ENCODE measurements at places on chromosomes 12 and 14. TPM values are rescaled to one million over a fixed set of nuclear protein-coding genes. Genes with fewer than 3 reads are reported as not detected.
A peak's percentile ranks its signal among the peaks of the same experiment; 100 is the strongest.

PYGL gene
- total RNA-seq, result 70.4 TPM

DNA sequence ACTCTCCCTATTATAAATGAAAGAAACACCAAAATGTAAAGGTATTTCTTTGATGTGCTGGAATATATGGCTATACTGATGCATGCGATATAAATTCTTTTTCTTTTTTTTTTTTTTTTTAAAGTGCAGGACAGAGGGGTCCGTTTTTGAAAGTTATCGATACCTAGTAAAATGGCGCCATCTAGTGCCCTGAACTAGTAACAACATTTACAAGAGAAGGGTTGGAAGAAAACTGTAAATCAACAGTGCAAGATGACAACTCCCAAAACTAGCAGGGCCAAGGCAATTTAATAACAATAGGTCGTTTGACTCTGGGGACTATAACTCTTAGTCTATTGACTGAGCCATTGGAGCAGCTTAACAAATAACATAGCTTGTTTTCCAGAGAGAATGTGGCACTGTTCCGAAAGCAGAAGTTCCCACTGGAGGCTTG, 137.7 kb downstream of the SPTSSA start:
- DNase-seq, result peak; percentile 26

DNA sequence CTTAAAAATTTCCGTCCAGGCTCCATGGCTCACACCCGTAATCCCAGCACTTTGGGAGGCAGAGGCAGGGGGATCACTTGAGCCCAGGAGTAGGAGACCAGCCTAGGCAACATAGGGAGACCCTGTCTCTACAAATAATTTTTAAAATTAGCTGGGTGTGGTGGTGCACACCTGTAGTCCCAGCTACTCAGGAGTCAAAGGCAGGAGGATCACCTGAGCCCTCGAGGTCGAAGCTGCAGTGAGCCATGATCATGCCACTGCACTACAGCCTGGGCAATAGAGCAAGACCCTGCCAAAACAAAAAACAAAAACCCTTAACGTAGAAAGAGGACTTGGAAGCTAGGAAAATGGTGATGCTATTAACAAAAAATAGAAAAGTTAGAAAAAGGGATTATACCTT, 2.0 kb upstream of the HECTD1 start:
- DNase-seq, result no peak

DNA sequence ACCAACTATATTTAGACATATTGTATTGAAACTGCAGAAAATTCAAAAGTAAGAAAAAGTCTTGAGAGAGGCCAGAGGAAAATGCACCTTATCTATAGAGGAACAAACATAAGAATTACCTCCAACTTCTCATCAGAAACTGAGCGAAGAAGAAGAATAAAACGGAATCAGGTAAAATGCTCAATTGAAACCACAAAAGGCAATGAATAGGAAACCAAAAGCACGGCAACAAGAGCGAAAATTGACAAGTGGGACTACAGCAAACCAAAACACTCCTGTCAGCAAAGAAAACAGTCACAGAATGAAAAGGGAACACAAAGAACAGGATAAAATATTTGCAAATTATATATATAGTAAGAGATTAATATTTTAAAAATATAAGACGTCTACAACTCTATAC, 61.9 kb upstream of the PARP11 start:
- DNase-seq, result no peak

DNA sequence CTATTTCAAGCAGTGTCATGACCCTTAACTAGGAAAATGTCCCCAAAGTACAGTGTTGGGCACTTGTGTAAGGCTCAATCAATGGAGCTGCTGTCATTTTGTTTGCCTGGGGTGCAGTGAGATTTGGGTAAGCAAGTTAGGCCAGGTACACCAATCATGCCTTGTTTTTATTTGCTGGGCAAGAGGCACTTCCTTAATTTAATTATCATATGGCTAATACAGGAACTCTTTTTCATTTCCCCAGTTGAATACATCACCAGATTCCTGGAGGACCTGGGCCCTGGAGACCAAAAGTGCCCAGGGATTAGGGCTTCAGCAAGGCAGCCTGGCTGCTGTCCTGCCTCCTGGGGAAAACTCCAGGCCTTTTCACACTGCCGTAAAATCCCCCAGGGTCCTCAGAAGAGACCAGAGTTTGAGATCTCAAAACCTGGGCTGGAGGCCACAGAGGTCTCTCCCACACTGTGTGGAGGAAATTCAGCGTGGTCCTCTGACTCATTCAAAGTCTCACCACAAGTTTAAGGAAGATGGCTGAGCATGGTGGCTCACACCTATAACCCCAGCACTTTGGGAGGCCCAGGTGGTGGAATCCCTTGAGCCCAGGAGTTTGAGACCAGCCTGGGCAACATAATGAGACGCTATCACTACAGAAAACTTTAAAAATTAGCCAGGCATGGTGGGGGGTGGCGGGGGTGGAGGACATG, 28.4 kb upstream of the FOXN3 start:
- peak; percentile 33 for DNase-seq

GRCh38 chr14:27085500-27085899, 487.7 kb upstream of the NOVA1 start:
- no peak for DNase-seq

DNA sequence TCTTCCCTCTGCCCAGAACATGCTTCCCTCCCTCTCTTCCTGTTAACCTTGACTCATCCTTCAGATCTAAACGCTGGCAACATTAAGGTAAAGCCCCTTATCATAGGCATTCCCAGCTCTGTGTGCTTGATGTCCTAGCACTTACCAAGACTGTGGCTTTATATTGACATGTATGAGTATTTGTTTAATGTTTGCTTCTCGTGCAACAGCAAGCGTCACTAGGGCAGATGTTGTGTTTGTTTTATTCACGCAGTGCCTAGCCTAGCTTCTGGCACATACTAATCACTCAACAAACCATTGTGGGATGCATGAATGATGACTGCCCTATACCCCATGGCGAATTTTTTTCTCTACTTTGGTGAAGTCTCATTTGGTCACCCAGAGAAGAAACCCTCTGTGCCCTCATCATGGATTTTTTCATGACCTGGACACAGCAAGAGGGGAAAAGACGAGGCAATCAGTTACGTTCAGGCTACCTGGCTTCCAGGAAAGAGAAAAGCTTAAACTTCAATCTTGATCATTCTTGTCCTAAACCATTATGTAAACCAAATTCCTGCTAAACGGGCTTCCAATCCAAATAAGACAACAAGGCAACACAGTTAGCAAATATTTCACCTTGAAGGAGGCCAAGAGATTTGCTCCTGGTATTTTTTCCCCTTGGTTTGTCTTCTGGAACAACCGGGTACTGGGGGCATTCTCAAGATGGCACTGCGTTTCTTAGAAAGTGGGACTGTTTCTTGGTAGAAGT, 47.9 kb upstream of the SOCS2 start:
- no peak for DNase-seq

- DNase-seq, result no peak
These were observed 22.0 kb upstream of the TMED10 start for GRCh38 chr14:75198291-75198933.

DNA sequence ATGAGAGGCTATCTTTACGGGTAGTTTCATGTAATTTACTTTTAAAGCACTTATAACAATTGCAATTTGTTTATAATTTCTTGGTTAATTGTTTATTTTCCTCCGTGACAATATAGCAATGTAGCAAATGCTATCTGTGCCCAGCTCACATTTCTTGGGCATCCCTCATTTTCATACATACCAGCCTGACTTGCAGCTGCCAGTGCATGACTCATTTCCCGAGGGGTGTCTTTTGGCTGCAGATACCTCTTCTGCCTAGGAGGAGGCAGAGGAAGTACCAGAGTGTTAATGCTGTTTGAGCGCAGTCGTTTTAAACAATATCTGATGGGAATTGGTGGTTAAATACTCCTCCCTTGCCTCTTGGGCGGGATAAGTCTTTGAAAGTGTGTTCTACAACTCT, 104.2 kb upstream of the ABCD2 start:
- no peak for DNase-seq

GLS2 gene
- under 0.01 TPM for total RNA-seq

Data from IMR-90 (cell line).